ENCODE measurements at places on chromosomes 2 and 18.
A peak's percentile ranks its signal among the peaks of the same experiment; 100 is the strongest.

DNA sequence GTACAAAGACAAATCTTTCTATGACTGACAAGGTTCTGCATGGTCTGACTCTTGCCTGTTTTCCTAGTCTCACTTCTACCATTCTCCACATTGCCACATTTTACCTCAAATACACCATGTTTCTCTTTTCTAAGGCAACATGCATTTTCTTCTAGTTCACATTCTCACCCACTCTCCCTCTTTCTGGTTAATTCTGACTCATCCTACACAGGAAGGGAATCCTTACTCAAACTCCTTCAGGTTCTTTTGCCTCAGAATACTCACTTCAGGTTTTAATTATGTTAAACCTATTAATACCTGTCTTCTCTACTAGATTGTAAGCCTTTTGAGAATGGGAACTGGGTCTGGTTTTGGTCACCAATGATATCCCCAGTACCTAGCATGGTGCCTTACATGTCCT lies 47.2 kb downstream of the MAP2 start:
- DNase-seq, result no peak

DNA sequence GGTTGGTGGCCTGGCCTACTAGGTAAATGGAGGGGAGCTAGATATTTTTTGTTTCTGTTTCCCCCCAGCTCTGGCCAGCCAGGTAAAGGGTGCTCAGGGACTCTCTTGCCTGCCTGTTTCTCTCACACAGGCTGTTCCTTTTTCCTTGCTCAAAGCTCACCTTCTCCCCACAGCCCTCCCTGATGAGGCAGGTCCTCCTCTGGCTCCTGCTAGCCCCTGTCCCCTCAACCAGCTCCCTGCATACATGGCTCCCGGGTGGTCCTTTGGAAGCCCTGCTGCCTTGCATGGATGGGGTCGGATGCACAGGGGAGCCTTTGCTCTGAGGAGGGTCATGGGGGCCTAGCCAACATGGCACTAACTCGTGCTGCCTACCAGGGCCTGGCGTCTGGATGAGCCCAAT lies 27.8 kb downstream of the DYSF start:
- no peak for DNase-seq

DNA sequence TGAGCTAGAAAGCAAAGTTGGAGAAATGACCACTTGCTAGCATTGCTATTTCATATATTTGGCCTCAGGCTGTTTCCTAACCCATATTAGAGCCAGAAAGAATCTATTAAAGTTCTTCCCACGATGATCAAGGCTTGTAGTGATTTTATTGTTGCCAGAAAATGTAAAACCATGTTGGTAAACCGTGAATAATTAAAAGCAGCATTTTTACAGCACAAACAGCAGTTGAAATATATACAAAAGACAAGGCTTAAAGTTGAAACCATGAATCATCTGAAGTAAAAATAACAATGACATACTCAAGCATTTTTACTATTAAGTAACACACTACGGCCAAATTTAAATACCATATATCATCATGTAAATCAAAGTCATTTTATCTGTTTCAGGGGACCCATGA lies 27.7 kb upstream of the DSC3 start:
- no peak for DNase-seq

GRCh38 chr2:75634945-75635344 lies 11.6 kb upstream of the MRPL19 start:
- no peak for DNase-seq

GRCh38 chr2:214542866-214543265 lies 132.0 kb downstream of the VWC2L start:
- DNase-seq, result peak; percentile 15

- no peak for DNase-seq
Observed at GRCh38 chr2:105969552-105969951, 224.5 kb downstream of the UXS1 start.

DNA sequence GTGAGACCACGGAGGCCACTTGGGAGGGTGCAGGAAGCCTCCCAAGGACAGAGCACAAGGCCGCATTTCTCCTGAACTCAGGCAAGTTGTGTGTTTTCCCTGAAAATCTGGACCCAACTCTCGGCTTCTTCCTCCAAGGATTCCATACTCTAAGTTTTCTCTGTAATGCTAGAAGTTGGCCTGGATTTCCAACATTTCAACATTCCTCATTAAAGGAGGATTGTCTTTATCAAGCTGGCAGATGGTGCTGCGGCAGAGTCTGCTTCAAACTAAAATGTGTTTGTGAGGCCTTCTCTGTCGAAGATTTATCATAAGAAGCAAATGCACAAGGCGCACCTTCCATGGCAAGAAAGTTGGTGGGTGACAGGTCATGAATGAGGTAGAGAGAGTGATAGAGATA lies 94.4 kb upstream of the SATB2 start:
- DNase-seq, result no peak

DNA sequence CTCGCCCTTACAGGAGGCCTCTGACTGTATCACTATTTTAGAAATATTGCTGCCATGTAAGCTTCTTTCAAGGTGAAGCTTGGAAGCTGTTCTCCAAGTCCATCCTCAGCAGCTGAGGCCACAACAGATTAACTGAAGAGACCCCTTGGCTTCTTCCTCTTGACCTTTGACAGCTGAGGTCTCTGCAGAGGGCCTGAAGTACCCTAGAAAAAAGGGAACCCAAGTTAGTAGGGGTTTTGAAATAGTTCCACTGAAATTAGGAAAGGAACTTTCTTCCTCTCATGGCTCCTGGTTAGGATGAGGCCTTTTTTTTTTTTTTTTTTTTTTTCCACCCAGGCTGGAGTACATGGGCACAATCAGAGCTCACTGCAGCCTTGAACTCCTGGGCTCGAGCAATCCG lies 15.5 kb upstream of the IHH start:
- DNase-seq, result no peak

DNA sequence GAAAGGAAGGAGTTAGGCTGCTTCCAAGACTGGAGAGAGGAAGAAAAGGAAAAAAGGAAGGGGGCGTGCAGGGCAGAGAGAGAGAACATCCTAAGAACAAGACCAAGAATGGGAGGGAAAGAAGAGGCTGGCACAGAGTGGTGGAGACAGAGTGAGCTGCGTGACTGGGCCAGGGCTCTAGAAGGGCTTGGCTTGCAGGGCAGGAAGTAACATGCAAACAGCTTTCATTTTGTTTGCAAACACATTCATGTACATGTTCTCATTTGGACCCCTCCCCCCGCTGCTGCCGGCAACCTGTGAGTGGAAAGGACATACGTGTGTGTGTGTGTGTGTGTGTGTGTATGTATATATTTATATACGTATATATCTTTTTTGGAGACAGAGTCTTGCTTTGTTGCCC lies 46.8 kb upstream of the DNMT3A start:
- DNase-seq, result no peak

DNA sequence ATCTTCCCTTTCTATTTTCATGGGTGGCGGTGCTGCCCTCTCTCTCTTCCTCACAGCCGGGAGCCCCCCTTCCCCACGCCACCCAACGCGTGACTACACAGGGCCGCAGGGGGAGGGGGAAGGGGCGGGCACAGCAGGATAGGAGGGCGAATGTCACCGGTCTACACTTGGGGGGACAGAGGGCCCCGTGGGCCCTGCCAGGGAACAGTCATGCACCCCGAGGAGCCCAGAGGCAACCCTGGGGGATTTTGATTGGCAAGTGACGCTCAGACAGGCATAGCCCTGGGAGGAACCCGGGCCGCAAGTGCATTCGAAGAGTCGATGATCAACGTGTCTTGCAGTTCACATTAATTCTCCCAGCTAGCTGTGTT lies 91.1 kb upstream of the ANKRD30BL start:
- no peak for DNase-seq

- DNase-seq, result no peak
Observed at GRCh38 chr2:196759378-196759706, 40.1 kb downstream of the GTF3C3 start.

DNA sequence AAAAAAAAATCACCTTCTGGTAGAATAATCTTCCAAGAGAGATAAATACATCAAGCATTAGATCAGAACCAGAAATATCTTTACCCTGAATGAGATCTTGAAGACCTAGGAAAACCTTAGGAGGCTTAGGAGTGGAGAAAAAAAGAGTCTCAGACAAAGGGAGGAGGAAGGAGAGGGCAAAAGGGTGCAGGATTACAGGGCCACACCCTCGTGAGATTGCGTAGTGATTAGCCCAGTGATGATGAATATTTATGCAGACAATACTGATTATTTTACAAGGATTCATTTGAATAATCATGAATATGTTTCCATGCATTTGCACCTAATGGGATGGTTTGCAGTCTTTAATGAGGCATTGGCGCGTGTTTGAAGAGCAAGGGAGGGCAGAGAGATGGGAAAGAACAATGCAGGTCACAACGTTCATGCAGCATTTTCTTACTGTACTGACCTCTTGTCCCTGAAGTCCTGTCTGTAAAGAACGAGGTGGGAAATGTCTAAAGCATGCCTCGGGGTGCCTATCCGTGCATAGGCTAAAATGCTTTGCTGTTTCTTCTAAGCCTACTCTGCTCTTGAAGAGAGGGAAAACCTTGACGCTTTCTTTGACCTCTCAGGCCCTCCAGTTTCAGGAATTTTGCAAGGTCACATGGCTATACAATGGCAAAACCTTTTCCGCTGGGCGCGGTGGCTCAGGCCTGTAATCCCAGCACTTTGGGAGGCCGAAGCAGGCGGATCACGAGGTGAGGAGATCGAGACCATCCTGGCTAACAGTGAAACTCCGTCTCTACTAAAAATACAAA lies 18.6 kb upstream of the ZNF532 start:
- no peak for DNase-seq

DNA sequence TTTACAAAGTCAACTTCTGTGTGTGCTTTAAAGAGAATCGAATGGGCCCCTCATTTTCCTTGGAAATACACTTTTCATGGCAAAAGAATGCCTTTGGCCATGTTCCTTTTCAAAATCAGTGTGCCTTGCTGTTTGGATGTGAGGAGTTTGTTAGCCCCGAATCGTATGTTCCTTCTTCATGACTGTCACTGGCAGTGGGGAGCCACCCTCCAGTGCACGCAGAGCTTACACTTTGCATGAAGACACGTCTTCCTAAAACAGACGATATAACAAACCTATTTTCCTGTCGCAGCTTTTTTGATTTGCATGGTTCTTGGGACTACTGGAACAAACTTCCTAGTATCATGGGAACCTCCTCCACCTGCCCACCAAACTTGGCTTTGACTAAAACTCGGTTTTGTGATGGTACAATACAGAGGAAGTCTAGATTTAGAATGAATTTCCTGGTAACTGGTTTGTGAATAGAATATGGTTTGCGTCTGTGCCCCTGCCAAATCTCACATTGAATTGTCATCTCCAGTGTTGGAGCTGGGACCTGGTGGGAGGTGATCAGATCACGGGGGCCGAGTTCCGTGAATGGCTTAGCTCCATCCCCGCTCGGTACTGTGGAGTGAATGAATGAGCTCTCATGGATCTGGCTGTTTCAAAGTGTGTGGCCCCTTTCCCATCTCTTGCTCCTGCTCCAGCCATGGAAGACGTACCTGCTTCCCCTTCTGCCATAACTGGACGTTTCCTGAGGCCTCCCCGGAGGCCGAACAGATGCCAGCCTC lies 194.9 kb downstream of the TWIST2 start:
- DNase-seq, result no peak

DNA sequence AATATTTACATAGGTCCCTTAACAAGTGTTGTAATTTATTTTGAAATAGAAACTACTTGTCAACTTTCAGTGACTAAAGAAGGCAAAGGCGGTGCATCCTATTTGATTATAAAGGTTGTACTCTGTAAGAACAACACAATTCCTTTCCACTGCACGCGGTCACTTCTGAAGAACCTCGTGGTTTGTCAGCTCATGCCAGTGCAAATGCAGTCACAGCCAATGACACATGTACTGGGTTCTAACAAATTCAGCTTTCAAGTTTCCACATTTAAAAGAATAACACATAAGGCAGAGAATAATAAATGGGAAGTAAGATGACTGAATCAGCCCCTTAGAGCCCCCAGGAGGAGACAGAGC lies 39.7 kb downstream of the CYB5A start:
- DNase-seq, result no peak

GRCh38 chr2:60007671-60008070 lies 545.8 kb downstream of the BCL11A start:
- DNase-seq, result no peak

- DNase-seq, result no peak
Observed at GRCh38 chr2:56379066-56379465, 195.3 kb downstream of the CCDC85A start.

- DNase-seq, result no peak
Observed at GRCh38 chr2:18265614-18266586, 294.6 kb downstream of the RDH14 start.

DNA sequence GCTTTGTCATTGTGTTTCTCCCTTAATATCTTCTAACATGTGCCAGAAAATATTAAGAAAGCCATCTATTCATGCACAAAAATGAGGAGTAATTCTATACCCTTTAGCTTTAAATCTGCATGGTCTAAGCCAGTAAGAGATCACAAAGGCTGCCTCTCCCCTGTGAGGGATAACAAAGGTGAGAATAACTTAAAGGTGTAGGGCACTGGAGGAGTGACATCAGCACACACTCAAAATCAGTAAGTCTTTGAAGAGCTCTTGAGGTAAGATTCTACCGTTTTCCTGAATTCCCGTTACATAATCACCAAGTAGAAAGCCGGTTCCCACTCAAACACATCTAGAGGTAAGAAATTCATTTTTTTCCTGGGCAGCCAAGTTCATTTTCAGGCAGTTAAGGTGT lies 123.9 kb upstream of the SULT1C3 start:
- DNase-seq, result no peak

GRCh38 chr2:16546128-16546754 lies 119.4 kb downstream of the CYRIA start:
- no peak for DNase-seq

DNA sequence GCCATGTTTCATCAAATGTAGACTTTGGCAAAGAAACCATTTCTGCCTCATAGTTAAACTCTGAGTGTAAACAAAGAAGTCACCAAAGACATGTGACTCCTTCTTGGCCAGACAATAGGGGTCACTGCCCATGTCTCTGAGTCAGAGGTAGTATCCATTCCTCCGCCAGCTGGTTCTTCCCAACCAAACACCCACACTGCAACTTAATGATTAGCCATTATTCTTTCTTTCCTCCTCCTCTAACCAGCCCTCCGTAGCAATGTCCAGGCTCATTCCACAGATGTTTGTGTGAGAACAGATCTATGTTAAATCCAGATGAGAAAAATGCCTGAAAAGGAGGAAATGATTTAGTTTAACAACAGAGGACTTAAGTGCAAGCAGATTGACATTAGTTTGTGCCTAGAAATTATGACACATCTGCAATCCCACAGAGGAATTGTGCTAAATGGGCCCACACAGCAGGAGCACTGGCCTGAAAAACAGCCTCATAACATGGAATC lies 127.9 kb upstream of the SH3BP4 start:
- DNase-seq, result no peak

- no peak for DNase-seq
Observed at GRCh38 chr18:54672846-54673475, 81.9 kb downstream of the DYNAP start.

- no peak for DNase-seq
Observed at GRCh38 chr2:56449449-56449860, 265.7 kb downstream of the CCDC85A start.

GRCh38 chr2:26681656-26682055 lies 10.9 kb upstream of the KCNK3 start:
- DNase-seq, result no peak

DNA sequence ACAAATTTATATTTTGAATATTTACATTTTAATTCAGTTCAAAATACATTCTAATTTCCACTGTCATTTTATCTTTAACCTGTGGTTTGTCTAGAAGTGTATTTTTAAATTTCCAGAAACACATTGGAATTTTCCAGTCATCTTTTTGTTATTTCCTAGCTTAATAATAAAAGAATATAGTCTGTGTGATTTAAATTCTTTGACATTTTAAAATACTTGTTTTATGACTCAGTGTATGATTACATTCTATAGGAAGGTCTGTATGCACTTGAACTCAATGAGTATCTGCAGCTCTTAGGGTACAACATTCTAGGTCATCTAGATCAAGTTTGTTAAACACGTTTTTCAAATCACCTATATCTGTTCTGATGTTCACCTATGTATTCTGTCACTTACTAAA lies 88.3 kb upstream of the MBOAT2 start:
- no peak for DNase-seq

Measured in SW 1271 (cell line).